ENCODE measurements at places on chromosomes 16 and 17.

DNA sequence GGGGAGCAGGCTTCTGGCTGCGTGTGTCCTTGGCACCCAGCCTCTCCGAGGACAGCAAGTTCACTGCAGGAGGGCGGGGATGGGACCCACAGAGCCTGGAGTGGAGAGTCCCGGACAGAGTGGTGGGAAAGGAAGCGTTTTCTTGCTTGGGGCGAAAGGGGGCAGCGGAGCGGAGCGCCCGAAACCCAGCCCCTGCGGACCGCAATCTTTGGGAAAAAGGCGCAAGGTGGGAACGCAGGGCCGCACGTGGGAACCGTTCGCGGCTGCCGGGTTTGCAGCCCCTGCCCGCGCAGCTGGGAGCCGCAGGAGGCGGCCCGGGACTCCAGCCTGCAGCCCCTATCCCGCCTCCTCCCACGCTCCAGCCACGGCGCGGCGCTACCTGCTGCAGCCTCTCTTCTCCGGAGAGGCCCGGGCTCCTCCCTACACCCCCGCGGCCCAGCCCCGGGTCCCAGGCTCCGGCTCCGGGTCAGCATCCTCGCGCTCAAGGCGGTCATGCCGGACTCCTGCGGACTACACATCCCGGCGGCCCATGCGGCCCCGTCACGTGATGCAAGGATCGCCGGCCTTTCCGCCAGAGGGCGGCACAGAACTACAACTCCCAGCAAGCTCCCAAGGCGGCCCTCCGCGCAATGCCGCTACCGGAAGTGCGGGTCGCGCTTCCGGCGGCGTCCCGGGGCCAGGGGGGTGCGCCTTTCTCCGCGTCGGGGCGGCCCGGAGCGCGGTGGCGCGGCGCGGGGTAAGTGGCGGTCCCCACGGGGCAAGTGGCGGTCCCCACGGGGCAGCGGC is at the start of the genes NTHL1 and TSC2:
Gene NTHL1, minus strand, starts transcription at position 505 of the 786 bp plus-strand sequence. Its CDS starts 11 bp downstream, at position 494.
Gene TSC2, plus strand, starts transcription at position 656 of the 786 bp plus-strand sequence. CDS start 631 bp downstream, outside the sequence.
- peak; percentile 81 for DNase-seq

DNA sequence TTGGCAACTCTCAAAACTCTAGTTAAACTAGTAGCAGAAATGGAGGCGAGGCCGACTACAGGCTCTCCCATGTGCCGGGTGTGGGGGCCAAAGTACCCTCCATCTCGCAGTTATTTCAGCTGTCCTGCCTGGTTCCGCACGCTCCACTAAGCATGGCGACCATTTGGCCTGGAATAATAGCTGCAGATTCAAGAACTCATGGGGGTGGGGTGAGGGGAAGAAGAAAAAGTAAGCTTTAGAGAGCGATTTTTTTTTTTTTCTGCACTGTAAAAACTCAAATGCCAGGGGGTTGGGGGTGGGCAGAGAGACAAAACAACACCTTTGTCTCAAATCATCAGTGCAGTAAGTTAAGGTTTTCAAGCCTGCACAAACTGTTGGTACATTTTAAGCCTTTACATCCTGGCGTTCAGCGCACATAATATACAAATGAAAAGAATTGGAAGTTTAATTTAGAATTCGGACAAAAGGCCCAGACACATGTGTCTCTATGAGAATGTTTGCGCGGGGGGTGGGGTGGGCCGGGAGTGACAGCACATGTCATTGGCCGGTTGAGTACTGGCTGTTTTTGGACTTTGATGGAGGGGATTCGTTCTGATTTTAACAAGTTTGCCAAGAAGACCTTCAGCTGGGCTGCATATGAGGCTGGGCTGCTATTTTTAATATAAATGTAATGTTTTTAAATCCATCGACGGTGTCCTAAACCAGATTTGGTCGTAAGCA is 694.7 kb upstream of the SALL1 start:
- DNase-seq: no peak

DNA sequence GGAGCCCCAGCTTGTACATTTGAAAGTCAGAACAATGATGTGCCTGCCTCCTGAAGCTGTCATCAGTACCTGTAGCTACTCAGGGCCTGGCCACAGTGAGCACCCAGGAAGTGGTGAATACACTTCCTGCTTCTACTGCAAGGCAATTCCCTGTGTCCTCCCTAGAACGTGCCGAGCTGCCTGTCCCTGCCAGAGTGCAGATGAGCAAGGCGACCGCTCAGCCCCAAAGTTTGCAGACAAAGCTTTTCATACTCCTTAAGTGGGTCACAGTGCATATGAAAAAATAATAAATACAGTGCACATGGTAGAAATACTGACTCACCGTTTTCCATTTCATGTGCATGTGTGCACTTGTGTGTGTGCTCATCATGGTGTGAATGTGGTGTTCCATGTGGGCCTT is 77.3 kb downstream of the MPRIP start:
- no peak for DNase-seq

- no peak for DNase-seq
Observed at GRCh38 chr16:73916829-73917594, 379.6 kb upstream of the PSMD7 start.

- DNase-seq: no peak
Observed at GRCh38 chr17:72034000-72034399, 86.8 kb upstream of the SOX9 start.

GRCh38 chr16:28164140-28164539 is 47.6 kb downstream of the XPO6 start:
- DNase-seq: no peak

DNA sequence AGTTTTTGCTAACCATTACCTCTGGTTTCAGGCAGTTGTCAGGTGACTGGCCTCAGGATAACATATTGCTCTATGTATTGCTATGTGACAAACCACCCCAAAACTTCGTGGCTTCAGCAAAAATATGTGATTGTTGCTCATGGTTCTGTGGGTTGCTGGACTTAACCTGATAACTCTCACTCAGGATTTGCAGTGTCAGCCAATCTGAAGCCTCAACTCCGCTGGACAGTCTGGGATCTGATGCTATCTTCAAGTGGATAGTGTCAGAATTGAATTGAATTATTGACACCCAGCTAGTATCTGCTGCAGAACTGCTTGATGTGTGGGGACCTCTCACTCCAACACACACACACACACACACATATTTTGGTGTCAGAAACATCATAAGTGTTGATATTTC is 34.7 kb upstream of the GUCY2D start:
- no peak for DNase-seq
